ENCODE measurements at places on chromosomes 16 and 17.

- DNase-seq = no peak
These were observed 539 bp downstream of the LRRC45 start for GRCh38 chr17:82023447-82024241.

DNA sequence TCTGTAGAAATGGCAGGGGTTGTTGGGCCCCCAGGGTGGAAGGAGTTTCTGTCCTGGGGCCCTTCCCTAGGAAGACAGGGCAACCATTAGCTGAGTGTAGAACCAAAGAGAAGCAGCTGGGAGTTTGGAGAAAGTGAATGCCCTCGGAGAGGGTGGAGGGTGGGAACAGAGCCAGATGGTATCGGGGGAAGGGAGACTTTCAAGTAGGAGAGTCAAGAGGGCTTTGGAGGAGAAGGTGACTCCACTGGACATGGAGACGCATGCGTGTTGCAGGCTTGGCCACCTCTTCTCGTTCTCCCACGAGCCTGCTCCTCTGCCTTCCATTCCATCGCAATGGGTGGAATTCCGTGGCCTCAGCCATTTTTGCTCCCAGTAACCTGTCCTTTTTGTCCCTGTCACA, 19.4 kb downstream of the SLC47A1 start:
- no peak for DNase-seq

DNA sequence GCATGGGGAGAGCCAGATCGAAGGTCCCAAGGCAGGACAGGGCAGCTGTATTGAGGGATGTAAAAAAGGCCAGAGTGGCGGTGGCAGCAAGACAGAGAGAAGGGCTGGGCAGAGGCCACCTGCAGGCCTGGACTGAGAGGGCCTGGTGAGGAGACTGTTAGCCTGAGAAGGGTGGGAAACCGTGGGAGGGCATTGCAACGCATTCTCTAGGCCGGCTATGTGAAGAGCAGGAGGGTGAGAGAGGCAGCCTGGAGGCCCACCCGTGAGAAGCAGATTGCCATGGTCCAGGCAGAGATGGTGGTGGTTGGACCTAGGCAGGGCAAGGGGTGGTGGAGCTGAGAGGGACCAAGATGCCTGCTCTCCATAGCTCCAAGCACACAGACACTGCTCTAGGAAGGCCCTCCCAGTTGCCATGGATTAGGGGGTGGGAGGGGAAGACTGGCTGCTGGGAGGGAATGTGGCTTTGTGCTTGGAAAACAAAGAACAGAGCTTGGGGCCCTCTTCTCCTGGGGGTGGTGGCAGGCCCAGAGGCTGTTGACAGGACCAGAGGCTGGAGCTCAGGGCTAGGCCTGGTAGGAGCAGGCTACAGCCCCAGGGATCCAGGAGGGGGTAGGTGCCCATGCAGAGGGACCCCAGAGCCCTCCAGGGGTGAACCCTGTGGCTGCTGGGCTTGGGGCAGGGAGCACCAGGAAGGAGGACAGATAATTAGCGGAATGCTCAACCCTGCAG, 12.4 kb upstream of the TCAP start:
- DNase-seq = peak; percentile 34

DNA sequence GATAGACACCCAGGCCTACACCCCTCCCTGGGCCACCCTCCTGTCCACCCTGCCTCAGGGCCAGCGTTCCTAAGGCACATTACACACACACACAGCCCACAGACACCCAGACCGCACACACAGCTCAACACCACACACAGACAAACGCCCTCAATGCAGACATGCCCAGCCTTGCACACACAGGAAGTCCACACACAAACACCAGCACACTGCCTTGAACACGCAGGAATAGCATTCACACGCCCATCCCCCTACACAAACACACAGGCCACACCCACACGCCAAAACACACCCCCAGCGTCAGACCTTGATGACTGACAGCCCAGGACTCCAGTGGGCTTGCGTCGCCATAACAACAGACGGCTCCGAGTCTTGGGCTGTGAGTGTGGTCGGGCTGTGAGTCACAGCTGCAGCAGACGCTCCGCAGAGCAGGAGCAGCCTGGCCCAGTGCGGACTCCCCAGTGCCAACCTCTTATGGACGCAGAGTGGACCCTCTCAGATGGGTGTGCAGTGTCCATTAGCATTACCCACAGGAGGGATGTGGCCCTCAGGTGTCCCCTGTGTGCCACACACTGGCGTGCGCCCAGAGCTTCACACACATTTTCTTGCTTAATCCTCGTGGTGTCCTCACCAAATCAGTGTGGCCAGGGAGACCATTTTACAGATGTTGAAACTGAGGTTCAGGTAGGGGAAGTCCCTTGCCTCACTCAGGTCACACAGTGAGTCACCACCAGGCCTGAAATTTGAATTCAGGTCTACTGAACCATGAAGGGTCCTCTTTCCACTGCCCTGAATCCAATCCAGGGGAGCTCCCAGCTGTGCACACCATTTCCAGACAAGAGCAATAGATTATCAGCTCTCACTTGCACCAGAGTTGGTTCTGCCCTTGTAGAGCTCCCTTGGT, 17.8 kb upstream of the RAI1 start:
- DNase-seq = peak; percentile 62

GRCh38 chr17:30222251-30222650, 13.2 kb downstream of the SLC6A4 start:
- no peak for DNase-seq

DNA sequence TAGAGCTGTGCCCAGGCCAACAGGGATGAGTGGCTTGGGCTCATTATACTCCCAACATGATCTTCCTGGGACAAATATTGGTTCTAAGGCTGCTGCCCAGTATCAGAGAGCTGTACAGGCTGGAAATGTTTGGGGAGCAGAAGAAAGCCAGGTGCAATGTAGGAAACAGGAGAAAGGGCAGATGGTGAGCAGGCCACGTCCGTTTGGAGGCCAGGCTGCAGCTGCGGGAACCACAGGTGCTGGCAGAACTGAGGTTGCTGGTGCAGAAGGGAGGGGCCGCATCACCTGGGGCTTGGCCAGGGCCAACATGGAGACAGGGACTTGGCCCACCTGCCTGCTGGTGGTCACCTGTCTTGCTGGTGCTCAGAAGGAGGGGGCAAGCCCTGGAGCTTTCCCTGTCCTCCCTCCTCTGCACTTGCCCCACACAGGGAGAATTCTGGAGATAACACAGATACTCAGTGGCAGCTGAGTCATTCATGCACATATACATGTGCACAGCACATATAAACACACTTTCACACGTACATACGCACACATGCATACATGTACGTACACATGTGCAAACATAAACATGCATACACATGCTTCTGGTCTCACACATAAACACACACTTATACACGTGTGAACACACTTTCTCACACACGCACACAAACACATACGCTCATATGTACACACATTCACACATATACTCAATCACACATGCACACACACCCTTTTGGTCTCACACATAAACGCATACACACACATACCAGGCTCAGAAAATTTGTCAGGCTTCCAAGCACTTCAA, 67.7 kb downstream of the WSCD1 start:
- DNase-seq = no peak

- DNase-seq = no peak
These were observed 130.0 kb downstream of the KATNIP start for GRCh38 chr16:27679899-27680298.

- peak; percentile 35 for DNase-seq
These were observed 468 bp downstream of the IL4R start for GRCh38 chr16:27314161-27314723.

GRCh38 chr16:50742576-50743200, 802 bp downstream of the CYLD start:
- DNase-seq = no peak

GRCh38 chr16:3523281-3523680, 22.5 kb downstream of the CLUAP1 start:
- no peak for DNase-seq

DNA sequence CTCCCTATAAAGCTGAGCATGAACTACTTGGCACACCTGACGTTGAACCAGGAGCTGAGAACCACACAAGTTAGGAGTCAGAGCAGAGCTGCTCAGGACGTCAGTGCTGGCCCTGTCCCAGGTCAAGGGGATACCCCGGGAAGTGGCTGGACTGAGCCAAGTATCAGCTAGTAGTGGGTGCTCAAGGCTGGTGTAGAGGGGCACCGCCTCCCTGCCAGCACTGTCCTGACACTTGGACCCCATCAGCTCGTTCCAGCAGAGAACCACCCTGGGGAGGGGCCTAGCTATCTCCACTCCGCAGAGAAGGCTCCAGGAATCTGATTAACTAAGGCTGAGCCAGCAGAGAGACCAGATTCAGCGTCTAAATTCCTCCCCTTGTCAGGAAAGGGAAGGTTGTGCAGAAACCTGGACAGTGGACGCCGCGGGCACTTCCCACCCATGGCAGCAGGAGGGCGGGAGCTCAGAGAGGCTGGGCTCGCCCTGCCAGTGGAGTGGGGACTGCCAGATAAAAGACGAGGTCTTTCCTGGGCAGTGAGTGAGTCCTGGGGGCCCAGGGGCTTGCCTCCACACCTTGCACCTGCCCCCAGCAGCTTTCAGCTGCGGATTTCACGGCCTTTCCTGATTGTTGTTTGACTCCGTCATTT, 21.0 kb downstream of the C16orf90 start:
- no peak for DNase-seq

GRCh38 chr17:5418858-5419355, 555 bp downstream of the NUP88 start:
- no peak for DNase-seq

DNA sequence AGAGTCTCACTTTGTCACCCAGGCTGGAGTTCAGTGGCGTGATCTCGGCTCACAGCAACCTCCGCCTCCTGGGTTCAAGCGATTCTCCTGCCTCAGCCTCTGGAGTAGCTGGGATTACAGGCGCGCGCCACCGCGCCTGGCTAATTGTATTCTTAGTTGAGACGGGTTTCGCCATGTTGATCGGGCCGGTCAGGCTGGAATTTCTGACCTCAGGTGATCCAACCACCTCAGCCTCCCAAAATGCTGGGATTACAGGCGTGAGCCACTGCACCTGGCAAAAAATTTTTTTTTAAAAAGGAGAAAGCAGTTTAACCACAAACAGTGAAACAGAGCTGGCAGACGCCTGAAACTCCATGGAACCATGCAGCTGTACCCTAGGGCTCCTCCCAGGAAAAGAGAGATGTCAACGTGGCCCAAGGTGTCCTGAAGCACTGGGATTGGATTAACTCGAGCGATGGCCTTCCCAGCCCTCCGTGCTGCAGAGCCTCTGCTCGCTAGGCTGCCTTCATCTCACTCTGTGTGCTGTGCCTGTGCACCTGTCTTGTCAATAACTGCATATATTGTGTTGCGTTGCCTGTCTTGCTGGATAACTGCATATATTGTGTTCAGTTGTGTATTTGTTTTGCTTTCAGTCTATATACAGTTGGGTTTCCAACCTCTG, 29.6 kb upstream of the FOXK2 start:
- no peak for DNase-seq

GRCh38 chr17:10616502-10617119, 40.5 kb downstream of the MYH3 start:
- DNase-seq = peak; percentile 54

DNA sequence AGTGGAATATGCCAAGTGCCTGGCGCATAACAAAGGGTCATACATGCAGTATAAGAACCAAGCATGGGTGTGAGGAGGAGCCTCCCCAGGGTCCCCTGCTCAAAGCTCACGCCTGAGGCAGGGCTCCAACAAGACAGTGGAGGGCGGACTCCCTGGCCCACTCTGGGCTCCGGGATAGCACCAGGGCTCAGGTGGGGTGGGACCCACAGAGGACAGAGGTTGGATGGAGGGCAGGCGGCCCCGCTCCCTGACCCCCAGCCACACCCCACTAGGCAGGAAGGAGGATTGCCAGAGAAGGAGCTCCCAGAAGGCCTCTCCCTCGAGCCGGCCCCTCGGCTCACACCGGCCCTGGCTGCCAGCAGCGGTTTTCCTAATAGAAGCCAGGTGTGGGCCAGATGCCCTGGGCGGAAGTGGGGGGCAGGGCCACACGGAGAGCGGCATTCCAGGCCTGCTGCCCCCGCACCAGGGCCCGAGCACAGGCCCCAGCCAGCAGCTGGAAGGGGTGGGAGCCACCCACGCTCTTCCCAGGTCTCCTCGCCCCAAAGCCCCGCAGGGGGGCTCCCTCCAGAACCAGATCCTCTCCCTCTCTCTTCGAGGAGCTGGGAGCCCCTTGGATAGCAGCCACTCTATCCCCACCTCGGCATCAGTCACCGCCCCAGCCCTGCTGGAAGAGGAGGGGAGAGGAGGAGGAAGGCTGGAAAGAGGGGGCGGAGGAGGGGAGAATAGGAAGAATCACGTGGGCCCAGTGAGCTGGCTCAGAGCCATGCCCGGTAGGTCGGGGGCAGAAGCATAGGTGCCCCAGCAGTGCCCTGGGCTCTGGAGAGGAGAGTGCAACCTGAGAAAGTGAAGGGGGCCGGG, 21.0 kb downstream of the VASN start:
- DNase-seq = no peak

DNA sequence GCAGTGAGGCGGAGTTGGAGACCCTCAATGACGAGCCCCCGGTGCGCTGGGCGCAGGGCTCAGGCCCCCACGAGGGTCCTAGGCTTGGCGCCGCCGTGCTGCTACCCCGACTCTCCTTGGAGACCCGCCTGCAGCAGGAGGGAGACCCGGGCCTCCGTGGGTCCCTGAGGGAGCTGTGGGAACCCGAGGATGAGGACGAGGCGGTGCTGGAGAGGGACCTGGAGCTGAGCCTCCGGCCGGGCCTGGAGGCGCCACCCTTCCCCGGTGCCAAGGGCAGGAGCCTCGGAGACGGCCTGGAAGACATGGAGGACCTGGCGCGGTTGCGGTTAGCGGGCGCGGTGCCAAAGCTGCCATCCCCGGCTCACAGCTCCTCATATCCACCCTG, 2.3 kb downstream of the MYO15B start:
- DNase-seq = no peak

- no peak for DNase-seq
These were observed 13.3 kb downstream of the CAVIN1 start for GRCh38 chr17:42409523-42410318.

DNA sequence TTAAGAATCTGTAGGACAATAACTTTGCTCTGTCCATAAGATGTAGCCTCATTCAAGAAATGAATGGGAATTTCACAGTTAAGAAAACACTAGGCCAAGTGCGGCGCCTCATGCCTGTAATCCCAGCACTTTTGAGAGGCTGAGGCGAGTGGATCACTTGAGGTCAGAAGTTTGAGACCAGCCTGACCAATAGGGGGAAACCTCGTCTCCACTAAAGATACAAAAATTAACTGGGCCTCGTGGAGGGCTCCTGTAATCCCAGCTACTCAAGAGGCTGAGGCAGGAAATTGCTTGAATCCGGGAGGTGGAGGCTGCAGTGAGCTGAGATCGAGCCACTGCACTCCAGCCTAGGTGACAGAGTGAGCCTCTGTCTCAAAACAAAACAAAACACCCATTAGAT, 19.9 kb upstream of the RSL1D1 start:
- no peak for DNase-seq

DNA sequence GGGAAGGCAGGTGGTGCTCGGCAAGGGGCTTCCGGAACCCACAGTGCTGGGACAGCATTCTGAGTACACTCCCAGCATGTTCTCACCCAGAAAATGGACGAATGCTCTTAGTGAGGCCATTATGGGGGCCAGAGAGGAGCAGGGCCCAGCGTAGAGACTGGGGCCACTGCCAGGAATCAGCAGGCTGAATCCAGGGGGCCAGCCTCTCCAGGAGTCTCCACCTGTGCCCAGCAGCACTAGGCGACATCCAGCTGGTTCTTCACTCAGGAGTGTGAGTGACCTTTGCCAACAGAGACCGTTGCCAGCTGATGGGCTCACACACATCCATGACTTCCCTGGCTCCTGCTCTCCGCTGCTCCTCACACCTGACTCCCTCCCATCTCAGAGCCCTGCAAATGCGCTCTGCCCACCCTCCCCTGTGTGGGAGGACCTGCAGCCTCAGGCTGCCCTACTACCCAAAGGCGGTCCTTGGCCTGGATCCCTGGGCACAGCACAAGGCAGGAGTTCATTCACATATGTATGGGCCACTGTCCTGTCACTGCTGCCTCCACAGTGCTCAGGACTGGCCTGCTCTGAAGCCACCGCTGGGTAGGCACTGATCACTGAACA, 5.1 kb downstream of the RHBDF1 start:
- DNase-seq = no peak
